ENCODE measurements at places on chromosomes 13 and 19.

DNA sequence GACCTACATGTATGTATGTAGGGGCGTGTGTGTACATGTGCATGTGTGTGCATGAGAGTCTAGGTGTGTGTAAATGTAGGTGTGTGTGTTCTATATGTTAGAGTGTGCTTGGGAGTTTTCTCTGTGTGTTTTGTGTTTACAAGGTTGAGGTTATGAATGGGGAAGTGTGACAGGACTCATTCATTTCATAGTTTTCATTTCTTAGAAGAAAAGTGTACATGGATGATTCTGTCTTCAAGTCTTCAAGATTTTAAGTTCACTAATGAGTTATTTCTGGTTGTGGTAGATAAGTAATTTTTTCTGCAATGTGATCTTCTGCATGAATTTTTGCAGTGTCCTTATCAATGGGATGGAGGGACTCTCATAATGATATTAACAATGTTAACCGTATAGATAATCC, 118.2 kb upstream of the SLC10A2 start:
- DNase-seq: no peak

- no peak for DNase-seq
Observed at GRCh38 chr19:4429771-4430171, 27.3 kb downstream of the CHAF1A start.

GRCh38 chr19:16949496-16950023, 60.8 kb downstream of the F2RL3 start:
- no peak for DNase-seq

- no peak for DNase-seq
Observed at GRCh38 chr19:14418856-14419105, 360 bp downstream of the DDX39A start.

GRCh38 chr13:40503966-40504591, 162.4 kb downstream of the FOXO1 start:
- peak; percentile 89 for DNase-seq

DNA sequence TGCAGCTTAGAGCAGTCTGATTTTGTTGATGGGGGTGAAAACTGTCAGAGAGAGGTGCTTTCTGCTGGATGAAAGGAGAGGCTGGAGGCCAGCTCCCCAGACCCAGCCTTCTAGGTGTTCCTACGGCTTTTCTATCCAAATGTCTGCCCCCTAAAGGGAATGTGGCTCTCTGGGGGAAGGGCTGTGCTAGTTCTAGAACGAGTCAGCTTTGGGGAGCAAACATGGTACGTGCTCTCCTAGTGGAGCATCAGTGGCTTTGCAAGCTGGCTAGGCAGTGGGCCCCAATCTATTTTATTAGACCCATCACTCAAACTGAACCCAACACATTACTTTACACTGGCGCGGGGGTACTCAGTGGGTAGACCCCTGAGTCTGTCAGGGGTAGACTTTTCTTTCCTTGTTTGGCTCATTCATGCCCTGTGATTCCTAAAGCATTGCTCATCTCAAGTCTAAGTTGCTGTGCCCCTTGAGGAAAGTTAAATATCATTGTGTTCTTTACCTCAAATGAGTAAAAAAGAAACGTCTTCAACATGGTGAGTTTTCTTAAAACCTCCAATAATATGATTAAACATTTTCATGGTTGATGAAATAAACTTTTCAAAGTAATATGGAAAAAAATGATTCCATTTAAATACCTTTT, 254.9 kb downstream of the DLEU7 start:
- DNase-seq: peak; percentile 44

- no peak for DNase-seq
Observed at GRCh38 chr13:85654227-85654626, 145.0 kb downstream of the SLITRK6 start.

DNA sequence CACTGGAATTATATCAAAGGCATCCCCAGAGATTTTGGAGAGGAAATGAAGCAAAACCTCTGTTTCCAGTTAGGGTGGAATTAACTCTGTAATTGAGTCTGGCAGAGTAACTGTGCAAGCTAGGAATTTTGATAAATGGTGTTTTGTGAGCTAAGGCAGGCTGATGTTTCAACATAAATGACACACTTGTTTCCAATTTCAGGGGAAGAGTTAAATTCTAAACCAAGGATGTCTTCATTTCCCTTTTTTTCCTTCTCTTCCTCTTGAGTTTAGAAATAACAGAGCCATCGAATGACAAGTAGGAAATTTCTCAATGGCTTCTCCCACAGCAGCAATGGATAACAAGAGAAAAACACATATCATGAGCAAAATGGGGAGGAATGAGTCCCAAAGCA, 131.2 kb downstream of the IRS2 start:
- no peak for DNase-seq

GRCh38 chr13:22647156-22647850, 533.5 kb upstream of the SGCG start:
- no peak for DNase-seq

- no peak for DNase-seq
Observed at GRCh38 chr19:33699754-33700407, 78.1 kb downstream of the CHST8 start.

DNA sequence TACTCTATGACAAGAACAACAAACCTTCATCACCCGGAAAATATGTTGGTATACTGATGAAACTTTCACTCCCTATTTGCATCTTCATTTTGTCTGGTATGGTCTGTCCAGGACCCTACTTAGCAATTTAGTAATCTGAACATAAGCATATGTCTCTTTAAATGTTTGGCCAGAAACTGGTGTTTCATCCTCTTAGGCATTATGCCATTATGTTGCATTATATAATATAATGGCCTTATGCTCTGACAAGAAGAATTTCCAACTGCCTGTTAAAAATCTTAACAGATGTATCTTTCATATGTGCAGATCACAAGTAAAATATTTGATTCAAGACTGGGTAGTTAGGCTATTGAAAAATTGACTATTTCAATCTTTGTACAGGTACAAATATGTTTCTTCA, 610.6 kb upstream of the PRR20A start:
- no peak for DNase-seq

GRCh38 chr13:91045351-91046034, 302.0 kb upstream of the MIR17HG start:
- DNase-seq: no peak

- DNase-seq: no peak
Observed at GRCh38 chr19:35291916-35292315, at the start of gene MAG. TSS of gene MAG (plus strand) at chr19:35292161. CDS start at chr19:35295409, 3,248 bp downstream.

DNA sequence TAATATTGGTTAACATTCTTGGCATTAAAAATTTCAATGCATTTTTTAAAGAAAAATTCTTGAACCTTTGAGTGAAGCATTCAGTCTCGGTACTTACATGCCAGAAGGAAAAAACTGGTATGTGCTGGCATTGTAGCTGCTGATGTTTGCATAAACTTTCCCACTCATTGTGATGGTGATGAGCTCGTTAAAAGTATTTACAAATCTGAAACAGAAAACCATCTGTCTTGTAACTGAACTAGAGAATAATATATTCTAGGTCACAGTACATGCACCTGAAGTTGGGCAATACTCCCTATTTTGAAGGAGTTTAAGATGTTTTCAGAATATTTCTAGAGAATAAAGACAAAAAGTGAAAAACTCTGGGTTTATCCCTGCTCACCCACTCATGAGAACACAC, 64.1 kb downstream of the SLC15A1 start:
- no peak for DNase-seq

- peak; percentile 59 for DNase-seq
Observed at GRCh38 chr13:79423801-79424642, 18.0 kb upstream of the RBM26 start.

DNA sequence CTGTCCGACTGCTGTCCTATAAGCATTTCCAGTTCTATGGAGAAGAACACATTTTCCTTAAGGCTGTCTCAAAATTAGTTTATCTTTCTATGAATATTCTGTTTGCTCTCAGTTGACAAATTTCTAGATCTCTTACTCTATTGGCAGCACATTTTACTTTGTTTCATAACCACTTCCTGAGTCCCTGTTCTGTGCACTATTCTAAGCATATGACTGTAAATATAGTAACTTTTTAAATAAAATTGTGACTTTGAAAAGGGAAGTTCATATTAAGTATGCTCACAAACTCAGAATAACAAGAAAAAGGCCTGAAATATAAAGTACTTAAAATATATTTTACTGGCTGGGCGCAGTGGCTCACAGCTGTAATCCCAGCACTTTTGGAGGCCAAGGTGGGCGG, 56.5 kb upstream of the HTR2A start:
- no peak for DNase-seq

- no peak for DNase-seq
Observed at GRCh38 chr13:110308656-110309359, 1.7 kb downstream of the COL4A2 start.

GRCh38 chr19:27740396-27740795, 1472.6 kb downstream of the UQCRFS1 start:
- no peak for DNase-seq

DNA sequence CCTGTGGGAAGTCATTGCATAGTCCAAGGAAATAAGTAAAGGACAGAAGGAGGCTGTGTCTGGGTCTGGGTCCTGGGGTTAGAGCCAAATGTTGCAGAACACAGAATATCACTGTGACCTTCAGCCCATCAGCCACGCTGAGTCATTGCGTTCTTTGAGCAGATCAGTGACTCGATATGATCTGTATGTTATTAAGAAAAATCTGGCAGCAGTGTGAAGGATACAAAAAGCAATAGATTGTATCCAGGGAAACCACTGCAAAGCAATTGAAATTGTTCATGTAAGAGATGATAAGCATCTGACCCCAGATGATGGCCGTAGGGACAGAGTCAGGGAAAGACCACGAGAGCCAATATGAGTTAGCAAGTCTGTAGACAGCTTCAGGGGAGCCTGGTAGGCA, 1575.1 kb upstream of the SLC10A2 start:
- DNase-seq: peak; percentile 58

GRCh38 chr19:15268192-15268927, 36.1 kb upstream of the EPHX3 start:
- DNase-seq: no peak

- DNase-seq: no peak
Observed at GRCh38 chr13:111099290-111099689, 15.8 kb upstream of the ARHGEF7 start.

DNA sequence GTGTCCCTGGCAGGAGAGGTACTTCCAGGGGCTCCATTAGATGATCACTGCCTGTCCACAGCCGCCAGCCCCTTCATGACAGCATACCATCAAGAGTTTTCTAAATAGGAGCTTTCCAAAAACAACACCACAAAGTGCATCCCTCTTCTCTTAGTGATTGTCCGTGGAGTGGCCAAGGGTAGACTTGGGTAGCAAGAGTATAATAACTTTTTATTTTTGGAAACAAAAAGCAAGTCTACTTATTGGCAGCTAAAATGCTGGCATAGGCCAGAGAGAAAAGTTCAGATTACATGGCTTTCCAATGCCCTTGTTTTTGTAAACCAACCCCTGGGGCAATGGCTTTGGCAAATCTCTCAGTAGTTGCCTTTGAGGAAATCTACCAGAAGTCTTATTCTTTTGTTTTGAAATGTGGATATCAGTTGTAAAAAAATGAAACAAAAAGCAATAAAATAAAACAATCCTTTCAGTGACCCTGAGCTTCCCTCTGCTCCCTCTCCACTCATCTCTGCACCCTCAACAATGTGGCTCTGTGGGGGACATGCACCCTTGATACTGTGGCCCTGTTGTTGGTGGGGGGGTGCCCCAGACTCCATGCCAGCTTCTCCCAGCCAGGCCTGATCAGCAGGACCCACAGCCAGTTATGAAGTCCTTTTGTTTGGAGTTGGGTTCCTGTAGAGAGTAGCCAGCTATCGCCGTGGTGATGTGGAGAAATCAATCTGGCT, 294.1 kb downstream of the DLEU7 start:
- no peak for DNase-seq

DNA sequence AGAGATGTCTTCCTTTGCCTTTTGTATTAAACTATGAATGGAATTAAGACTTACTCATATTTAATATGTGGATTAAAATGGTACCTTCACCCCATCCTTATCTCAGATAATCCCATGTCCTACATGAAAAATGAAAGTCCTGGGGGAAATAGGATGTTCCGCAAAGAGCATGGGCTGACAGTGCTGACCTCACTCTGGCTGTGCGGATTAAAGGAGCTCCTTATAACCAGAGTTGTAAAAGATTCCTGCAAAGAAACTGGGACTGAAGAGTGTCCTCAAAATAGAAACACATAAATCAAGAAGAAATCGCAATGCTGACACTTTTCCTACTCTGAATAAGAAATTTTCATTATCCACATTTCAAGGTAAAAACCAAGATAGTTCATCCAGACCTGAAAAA, 384.5 kb downstream of the LIG4 start:
- no peak for DNase-seq

DNA sequence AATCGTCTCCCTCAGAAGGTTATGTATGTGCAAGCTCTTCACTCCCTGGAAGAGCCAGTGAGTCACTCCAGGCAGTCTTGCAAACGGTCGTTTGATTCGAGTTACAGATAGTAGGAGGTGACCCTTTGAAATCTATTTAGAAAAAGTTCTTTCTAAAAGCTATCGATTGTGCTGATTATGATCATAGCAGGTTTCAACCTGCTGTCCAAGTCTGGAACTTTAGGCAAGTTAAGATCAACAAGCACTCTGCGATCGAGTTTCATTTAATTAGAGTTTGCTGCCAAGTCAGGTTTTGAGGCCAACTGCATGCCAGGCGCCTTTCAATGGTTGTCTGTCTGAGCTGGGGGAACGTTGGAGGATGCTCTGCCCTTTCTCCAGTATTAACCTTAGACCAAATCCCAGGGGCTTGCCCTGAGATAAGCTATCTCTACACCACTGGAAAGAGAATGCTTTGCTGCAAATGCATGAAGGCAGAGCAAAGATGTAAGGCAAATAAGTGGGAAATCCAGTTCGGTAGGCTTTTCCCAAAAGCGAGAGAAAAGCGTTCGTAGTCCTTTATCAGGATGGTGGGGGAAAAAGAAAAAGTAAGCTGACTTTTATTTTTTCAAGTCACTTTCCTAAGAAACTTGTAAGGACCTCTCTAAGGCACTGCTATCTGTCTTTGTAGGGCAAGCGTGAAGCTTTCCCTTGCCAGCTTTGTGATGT, 287.5 kb downstream of the ATP8A2 start:
- DNase-seq: no peak

GRCh38 chr13:51856027-51856736, 5.6 kb upstream of the CCDC70 start:
- DNase-seq: no peak

GRCh38 chr13:24905242-24905641, 141.3 kb downstream of the RNF17 start:
- peak; percentile 32 for DNase-seq

DNA sequence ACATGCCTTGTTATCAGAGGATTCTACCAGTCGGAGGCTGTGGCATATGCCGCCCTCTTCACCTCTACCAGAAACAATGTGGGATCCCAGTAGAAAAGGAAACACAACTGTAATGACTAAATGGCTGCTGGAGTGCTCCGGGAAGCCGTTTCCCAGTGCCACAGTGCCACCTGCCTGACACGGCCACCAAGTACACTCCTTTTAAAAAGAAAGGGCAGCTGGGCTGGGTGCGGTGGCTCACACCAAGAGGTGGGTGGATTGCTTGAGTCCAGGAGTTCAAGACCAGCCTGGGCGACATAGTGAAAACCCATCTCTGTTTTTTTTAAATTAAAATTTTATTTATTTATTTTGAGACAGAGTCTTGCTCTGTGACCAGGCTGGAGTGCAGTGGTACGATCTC, 67.3 kb downstream of the TRPM4 start:
- peak; percentile 71 for DNase-seq
